Stimulated activated CD4-positive, alpha-beta T cell treated with anti-CD3 and anti-CD28 coated beads, Interleukin-15, amount 100 ng/mL, for 48 hours (primary cell): ENCODE measurements at places on chromosomes 2 and 18.

DNA sequence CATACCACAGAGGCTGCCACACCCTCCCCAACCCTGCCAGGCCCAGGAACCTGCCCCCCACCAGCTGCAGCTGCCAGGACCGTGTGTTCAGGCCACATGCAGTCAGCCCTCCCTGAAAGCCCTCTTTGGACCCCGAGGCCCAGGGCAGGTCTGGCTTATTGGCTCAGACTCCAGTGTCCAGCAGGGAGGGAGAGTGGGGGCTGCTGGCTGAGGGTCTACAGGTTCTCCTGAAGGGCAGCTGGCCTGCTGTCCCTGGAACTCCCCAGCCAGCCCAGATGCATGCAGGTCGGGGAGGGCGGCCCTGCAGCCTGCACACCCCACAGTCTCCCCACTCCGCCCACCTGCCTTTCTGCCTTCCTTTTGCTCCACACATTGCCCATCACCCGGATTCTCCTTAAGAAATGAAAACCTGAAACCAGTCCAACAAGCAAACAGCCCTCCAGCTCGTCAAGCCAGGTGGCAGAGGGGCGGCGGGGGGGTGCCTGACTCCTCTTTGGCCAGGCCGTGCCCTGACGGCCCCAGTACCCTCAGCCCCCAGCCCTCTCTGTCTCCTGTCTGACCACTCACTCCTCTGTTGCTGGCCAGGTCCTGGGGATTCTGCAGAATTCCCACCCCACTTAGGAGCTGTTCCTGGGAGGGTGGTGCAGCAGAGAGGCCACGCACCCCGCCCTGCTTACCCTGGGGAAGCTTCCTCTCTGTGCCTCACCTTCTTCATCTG, 18.0 kb downstream of the GPR35 start:
- no peak for DNase-seq

DNA sequence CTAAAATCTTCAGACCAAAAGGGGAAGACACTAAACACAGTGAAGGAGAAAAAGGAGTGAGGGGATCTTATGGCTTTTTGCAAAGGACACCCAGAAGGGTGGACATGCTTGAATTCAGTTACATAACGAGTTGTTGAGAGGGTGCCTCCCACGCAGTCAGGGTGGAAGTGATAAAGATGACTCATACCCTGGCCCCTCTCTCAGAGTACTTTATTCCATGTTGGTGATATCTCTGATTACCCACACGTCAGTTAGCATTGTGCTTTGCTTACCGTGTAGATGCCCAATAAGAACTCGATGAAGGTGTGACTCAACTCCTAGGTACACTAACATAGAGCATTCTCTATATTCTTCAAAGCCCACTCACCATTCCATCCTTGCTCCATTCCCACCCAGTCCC, 44.4 kb downstream of the EN1 start:
- no peak for DNase-seq

GRCh38 chr18:58345875-58346274, 283.0 kb downstream of the ALPK2 start:
- no peak for DNase-seq

GRCh38 chr2:136530146-136530545, 235.2 kb upstream of the THSD7B start:
- no peak for DNase-seq

- no peak for DNase-seq
Measured at GRCh38 chr2:78418021-78418420, 607.5 kb upstream of the REG3G start.

- DNase-seq: no peak
Measured at GRCh38 chr2:189347540-189347939, 93.7 kb upstream of the WDR75 start.

DNA sequence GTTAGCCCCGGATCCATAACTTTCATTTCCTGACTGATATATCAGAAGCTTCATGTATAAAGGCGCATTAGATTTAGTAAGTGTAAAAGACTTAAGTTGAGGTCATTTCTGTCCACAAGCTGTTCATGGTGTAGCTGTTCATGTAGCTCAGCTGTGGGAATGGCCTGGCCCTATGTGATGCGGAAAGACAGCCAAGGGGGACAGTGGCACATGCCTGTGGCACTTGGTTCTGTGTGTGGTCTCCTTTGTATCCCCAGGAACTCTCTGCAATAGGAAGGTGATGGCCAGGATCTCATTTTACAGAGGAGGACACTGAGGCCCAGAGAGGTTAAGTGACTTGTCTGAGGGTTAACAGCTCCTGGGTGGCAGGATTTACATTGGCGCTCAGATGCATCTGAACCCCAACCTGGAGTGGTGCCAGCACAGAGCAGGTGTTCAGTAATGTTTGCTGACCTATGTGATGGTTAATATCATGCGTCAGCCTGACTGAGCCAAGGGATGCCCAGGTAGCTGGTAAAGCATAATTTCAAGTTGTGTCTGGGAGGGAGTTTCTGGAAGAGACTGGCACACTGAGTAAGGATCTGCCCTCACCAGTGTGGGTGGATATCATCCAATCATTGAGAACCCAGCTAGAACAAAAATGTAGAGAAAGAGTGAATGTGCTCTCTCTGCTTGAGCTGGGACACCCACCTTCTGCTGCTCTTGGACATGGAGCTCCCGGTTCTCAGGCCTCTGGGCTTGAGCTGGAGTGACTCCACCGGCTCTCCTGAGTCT, 25.4 kb downstream of the HPCAL1 start:
- no peak for DNase-seq

DNA sequence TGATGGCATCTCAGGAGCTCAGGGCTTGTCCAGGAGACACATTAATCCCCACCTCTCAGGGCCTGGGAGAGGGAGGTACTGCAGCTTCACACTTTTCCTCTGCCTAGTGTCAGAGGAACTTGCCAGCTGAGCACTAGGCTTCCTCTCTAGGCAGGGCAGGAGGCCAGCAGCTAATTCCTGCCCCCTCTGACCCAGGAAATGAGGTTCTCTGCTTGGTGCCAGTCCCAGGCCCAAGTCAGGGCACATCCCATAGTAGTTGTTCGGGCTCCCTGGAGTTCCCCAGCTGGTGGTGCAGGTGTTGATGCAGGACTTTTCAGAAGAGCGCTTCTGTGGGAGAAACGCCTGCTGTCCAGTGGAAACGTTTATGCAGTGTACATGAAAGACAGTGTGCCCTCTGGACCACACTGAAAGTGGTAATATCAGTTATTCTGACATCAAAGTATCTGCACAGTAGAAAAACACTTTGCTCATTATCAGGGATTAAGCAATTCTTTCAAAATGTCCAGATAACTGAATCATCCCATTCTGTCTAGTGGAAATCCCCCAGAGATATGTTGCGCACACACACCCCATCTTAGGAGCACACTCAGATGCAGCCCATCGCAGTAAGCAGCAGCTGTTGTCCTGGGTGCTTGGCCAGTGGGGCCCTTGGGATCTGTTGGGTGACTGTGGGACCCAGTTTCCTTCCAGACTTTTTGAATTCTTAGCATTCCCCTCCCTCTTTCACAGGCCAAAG, 17.8 kb upstream of the SCLY start:
- no peak for DNase-seq

DNA sequence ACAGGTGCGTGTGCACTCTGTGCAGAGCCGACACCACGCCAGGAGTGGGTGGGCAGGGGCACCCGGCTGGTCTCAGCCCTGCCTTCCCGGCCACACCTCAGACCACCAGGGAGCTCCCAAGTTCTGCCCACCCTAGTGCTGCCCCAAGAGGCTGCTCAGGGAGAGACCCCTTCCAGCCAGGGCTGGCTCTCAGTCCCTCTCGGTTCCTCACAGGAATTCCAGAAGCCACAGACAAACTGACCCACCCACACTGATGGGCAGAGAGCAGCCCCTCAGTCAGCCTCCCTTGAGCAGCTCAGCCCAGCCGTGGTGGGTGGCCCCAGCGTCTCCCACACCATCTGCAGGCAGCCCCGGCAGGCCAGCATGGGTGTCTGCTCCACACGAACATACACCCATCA, 33.8 kb downstream of the GPC1 start:
- no peak for DNase-seq

DNA sequence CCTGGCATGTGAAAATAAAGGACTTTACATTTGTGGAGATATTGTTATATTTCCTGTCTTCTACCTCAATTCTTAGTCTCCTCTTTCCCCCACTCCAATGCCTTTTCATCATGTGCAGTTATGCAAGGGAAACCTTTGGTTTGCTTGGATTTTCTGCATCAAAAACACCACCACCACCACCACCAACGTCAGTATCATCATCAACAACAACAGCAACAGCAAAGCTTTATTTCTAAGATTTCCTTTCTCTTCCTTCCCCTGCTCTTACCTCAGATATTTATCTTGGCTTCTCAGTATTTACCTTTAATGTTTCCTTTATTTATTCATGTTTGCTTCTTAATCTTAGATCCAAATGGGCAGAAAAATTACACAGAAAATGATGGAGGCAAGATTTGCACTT, 26.1 kb downstream of the CXCR4 start:
- DNase-seq: no peak

DNA sequence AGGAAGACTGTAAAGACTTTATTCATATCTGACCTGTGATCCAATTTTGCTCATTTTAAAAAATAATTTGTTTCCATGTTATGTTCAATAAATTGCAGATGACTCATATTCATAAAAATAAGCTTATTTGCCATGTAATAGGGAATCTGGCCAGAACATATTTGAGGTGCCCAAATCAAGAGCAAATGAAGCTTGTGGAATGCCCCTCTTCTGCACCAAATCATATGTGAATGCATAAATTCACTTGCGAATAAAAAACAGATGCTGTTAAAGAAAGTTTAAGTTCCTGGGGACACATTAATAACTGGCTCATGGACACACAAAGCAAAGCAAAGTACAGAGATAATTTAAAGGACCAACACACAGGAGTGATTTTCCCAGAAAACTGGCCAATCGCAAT, 279.0 kb upstream of the CDH2 start:
- no peak for DNase-seq

DNA sequence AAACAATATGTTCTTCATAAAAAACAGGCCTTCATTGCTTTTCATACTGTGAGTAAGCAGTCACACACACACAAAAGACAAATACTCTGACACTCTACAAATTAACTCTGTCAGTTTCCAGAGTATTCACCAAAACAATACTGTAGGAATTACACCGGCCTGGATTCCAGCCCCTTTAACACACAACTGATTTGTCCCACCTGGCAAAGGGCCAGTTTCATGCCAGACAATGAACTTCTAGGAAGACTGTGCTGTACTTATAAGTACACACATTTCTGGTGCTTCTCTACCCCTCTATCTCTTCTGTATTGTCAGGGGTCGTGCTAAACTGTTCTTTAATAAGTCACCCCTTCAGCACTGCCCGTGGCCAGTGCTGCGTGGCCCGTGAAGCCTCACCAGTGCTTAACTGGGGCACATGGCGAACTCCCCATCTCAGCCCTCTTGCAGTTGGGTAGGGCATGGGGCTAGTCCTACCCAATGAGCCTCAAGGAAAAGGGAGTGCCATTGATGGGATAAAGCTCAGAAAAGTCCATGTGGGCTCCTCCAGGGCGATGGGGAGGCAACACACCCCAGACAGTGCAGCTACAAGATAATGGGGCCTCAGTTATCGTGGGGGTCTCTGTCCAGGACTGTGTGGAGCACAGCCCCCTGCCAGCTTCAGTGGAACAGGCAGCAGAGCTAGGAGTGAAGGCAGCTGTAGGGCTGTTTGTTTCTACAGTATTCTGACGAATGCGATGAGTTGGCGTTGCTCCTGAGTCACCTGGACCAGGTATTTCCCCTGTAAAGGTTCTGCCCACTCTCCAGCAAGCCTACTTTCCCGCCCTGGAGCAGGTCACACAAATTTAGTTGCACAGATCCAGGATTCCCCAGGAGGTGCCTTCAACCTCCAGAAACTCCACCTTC, 99.0 kb downstream of the SP3 start:
- DNase-seq: no peak

DNA sequence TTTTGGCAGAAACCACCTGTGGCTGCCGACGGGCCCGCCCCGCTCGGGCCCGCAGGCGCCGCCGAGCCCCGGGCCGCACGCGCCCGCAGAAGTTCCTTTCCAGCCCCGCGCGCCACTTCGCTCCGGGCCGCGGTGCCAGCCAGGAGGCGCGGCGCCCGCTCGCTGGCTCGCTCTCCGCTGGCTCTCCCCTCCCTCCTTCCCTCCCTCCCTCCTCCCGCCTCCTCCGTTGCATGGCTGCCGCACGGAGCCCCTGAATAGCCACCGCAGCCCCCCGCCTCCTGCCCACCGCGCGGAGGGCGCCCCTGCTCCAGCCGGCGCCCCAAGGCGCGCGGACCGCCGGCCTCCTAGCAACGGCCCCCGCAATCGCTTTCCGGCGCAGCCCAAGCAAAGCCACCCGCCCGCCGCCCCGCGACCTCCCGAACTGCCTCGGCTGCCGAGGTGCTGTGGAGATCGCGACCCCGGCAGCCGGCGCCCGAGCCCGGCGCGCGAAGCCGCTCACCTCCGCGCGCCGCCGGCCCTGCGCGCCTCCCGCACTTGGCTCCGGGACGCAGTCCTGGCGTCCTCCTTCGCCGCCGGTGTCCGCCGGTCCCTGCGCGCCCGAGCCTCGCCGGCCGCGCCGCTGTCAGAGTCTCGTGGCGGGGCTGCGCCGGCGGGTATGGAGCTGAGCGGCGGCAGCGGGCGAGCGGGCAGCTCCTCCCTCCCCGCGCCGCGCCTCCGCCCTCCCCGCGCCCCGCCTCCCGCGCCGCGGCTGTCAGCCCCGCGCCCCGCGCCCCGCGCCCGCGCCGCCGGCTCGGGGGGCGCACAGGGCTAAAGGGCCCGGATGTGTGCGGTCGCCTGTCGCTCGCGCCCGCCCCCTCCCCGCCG, at the start of gene ZBTB7C:
Gene ZBTB7C, minus strand, starts transcription at position 657 of the 864 bp plus-strand sequence.
- DNase-seq: no peak

DNA sequence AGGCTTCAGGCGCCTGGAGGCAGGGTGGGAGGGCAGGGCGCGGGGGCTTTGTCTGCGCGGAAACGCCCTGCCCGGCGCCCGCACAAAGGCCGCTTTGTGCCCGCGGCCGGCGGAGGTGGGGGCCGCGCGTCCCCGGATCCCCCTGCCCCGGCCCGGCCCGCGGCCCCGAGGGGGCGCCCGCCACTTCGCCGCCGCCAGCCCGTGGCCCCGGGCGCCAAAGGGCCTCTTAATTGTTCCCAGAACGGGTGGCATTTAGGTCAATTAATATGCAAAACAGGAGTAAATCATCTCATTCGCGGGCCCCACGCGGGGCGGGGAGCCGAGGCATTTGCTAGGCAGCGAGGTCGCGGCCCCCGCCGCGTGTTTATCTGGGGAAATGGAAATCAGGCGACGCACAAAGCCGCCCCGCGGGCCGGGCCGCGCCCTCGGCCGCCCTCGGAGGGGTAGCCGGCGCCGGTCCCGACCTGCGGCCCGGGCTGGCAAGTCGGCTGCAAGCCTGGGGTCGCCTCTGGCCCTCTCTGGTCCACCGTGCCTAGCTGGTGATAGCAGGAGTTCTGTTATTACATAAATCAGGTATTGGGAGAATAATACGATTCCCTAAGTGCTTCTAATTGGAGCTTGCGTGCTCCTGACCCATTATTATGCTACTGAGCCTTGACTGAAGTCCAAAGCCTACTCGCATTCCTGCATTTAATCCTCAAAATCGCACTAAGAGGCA, 148.2 kb upstream of the GLI2 start:
- no peak for DNase-seq

DNA sequence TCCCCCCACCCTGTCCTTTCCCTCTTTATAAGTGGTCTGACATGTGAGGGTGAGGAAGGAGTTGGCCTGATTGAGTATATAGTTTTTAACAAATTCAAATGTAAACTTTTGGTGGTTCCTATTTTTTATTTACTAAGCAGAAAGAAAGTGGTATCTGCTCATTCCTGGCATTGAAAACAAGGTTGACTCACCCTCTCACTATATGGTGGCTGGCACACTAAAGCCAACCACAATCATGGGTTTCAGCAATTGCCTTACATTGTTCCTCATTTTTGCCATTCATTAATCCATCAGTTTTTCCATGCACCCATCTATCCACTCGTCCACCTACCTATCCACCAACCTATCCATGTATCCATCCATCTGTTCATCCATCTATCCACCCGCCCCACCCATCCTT, 75.4 kb upstream of the IGFBP5 start:
- DNase-seq: no peak

GRCh38 chr2:71464389-71464788, 11.0 kb downstream of the DYSF start:
- DNase-seq: no peak
